Progenitor cell of endocrine pancreas (in vitro differentiated cells): ENCODE measurements at places on chromosomes 11 and 22.

DNA sequence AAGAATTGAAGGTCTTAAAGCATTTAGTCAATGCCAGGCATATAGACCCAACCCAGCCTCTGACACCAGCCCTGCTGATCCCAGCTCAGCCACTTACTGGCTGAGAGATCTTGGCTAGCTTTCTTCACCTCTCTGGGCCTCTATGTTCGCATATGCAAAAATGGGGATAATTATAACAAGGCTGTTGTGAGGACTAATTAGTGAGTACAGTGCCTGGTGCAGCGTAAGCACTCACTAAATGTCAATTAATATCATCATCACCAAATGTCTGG is 10.5 kb downstream of the CHST1 start:
- no peak for DNase-seq

GRCh38 chr22:39537975-39538374 is 5.4 kb upstream of the RPS19BP1 start:
- no peak for DNase-seq

- no peak for DNase-seq
These were observed 541.9 kb upstream of the CCDC90B start for GRCh38 chr11:83827940-83828554.

GRCh38 chr11:76607431-76607830 is 63.1 kb downstream of the LRRC32 start:
- no peak for DNase-seq

GRCh38 chr11:9203691-9204311 is 61.3 kb downstream of the DENND5A start:
- no peak for DNase-seq

GRCh38 chr22:49076300-49077035 is 751.2 kb downstream of the BRD1 start:
- no peak for DNase-seq

GRCh38 chr11:106420048-106420665 is 342.7 kb downstream of the AASDHPPT start:
- no peak for DNase-seq

DNA sequence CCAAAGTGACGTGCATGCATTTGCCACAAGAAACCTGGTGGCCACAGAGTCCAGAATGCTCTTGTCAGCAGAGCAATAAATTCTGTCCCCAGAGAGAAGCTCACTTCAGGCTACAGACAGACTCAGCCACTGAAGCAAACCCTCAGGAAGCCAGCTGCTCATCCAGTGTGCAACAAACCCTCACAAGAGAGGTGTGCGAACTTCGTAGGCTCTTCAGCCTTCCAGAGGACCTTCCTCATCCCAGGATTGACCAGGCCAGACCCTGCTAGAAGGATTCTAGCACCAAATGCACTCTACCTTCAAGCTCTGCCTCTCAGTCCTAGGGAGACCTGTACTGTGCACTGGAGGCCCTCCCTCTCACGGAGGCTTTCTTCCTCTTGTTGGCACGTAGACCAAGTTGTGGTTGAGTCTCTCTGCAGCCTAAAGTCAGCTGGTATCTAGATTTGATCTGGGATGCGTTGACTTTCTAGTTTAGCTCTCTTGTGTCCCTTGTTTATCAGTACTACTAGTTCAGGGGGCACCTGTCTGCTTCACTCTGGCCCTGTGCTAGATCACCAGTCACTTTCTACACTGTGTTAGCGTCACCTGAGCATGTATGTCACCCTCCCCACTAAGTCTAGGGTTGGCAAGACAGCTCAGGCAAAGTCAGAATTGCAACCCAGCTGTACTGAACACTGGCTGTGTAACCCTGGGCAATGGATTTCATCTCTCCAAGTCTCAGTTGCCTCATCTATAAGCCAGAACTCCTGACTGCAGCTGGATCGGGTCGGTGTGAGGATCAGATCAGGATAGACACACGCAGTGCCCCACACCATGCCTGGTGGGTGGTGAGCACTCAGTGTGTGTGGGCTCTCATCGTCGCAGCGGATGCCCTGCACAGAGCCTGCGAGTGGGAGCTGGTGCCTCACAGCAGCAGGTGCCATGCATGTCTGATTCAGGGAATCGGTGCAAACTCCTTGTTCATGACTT is 22.1 kb upstream of the TMPRSS13 start:
- DNase-seq = no peak

GRCh38 chr11:71342116-71342515 is 89.7 kb upstream of the SHANK2 start:
- no peak for DNase-seq

GRCh38 chr22:17112491-17113042 is 8.6 kb downstream of the TMEM121B start:
- DNase-seq = no peak

DNA sequence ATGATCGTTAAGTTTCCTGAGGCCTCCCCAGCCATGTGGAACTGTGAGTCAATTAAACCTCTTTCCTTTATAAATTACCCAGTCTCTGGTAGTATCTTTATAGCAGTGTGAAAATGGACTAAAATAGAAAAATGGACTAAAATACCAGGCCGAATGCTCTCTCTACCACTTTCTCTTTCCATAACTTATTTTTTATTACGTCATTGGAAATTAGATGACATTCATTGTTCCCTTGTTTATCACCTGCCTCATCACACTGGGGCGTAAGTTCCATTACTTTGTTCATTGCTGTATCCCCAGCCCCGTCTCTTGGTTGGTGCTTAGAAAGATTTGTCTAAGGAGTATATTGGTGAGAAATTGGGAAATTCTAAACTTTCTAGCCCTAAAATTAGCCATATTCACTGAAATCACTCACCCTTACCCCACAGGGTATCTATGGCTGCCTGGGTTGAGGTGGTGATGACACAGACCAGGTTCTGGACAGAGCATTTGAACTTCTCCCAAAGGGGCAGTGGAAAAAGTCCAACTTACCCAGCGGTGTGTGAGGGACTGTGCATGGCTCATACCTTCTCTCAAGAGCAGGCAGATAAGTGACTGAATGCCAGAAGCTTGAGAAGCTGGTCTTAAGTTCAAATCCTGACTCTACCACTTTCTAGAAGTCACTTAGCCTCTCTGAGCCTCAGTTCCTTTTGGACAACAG is 50.9 kb upstream of the TP53I11 start:
- no peak for DNase-seq

- DNase-seq = no peak
These were observed 16.9 kb upstream of the SPTY2D1 start for GRCh38 chr11:18650859-18651557.

DNA sequence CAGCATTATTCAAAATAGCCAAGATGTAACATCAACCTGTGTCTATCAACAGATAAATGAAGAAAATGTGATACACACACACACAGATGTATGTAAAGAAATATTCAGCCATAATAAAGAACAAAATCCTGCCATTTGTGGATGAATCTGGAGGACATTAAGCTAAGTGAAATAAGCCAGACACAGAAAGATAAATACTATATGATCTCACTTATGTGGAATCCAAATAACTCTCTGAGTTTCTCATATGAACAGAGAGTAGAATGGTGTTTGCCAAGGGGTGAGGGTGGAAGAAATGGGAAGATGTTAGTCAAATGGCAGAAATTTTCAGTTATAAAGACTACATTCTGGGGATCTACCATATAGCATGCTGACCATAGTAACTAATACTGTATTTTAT is 224.2 kb downstream of the GUCY1A2 start:
- no peak for DNase-seq

DNA sequence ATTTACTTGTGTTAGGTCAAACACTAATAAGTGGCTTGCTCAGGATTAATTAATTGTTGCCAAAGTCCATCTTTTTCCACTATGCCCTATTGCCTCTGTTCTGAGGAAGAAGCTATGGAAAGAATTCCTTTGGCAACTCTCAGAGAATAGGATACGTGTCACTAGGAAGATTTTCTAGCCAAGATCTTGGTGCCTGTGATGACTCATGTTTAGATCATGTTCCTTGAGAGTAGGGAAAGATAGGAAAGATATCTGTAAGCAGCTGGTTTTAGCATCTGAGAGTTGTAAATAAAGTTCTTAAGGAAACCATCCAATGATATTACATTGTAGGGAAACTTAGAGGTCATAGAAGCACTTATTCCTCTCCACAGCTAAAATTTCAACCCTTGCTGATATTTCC is 15.7 kb downstream of the SLN start:
- no peak for DNase-seq

DNA sequence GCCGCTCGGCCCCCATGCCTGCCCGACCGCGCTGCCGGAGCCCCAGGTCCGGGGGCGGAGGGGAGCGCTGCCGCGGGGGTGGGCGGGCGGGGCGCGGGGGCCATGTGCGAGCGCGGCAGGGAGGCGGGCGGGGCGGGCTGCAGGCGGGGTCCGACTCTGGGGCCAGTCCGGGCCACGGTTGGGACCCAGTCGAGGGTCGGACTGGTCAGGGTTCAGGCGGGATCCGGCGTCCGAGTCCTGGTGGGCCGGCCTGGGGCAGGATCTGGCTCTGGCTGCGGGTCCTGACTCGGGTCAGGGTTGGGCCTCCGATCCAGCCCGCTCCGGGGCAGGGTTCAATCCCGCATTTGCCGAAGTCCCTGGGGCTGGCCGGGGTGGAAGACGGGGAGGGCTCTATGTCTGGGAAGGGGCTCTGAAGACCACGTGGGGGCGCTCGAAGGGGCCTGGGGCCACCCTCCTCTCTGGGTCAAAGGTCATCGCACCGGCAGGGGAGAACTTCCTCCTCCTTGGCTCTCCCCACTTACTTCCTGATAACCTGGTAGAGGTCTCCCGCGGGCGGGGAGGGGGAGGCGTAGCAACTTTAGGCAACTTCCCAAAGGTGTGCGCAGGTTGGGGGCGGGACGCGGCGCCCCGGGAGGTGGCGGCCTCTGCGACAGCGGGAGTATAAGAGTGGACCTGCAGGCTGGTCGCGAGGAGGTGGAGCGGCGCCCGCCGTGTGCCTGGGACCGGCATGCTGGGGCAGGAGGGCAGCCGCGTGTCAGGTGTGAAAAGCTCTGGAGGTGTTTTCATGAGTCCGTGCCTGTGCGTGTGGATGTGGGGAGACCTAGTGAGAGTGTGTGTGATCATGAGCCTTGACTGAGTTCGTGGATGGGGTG is 603 bp downstream of the ESRRA start:
- DNase-seq = peak; percentile 75

DNA sequence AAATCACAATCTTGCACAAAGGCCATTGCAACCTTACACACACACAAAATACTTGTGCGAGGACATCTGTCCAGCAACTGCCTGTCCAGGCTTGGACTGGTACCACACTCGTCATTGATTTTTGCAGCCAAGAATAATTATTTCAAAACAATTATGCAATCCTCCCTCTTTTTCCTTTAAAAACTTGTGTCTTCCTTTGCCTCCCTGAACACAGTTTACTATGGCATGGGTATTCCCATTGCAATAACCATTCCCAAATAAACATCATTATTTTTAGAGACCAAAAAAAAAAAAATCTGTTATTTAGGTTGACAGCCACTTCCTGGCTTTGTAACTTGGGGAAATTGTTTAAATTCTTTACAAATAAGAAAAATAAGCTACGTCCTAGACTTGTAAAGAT is 54.0 kb downstream of the C11orf91 start:
- DNase-seq = no peak

DNA sequence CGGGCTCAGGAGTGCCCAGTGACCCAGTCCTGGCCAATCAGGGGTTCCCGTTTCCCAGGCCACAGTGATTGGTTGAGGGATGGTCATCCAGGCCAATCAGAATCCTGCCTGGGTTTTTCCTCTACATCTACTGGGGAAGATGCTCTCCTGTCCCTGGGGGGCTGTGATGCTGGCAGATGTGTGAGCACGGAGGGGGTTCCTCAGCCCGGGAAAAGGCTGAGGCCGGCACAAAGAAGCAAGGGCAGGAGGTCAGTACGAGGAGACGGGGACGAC is 171.2 kb downstream of the CTTN start:
- DNase-seq = no peak

DNA sequence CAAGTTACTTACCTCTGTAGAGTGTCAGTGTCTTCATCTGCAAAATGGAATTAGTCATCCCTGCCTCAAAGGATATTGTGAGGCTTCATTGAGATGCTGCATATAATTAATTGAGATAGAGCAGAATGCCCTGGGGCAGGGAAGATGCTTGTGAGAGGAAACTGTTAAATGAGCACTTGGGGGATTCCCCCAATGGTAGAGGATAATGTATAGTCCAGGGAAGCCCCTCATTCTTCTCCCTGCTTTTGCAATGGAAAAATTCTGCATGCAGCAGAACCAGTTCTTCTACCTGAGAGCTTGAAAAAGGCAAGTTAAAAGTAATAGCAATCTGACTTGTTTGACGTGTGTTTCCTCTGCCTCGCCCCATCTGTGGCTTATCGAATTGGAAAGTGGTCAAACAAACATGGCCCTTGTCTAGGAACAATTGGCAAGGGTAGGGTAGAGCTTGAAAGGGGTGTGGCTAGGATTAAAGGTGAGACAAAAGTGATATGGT is 90.9 kb downstream of the NAV2 start:
- no peak for DNase-seq

DNA sequence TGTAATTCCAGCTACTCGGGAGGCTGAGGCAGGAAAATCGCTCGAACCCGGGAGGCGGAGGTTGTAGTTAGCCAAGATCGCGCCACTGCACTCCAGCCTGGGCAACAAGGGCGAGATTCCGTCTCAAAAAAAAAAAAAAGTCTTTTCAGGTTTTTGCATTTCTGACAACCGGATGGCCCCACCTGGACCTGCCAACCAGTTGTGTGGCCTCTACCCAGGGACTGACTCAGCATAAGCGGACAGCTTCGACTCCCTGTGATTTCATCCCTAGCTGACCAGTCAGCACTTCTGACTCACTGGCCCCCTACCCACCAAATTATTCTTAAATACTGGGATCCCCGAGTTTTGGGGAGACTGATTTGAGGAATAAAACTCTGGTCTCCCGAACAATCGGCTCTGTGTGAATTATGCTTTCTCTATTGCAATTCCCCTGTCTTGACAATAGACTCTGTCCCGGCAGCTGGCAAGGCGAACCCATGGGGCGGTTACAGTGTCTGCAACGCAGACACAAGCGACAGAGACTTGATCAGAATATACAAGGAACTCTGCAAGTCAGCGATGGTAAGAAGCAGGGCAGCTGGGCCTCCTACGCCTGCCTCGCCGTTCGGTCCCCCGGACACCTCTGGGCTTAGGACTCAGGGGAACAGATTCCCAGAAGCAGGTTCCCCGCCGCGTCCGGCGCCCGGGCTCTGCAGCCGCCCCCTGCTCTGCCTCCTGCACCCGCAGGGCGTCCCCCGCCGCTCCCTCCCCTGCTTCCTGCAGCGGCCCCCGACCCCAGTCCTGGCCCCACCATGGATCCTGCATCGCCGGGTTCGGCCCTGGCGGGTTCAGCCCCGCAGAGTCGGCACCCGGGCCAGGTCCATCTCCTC is 741 bp upstream of the TALDO1 start:
- DNase-seq = no peak

DNA sequence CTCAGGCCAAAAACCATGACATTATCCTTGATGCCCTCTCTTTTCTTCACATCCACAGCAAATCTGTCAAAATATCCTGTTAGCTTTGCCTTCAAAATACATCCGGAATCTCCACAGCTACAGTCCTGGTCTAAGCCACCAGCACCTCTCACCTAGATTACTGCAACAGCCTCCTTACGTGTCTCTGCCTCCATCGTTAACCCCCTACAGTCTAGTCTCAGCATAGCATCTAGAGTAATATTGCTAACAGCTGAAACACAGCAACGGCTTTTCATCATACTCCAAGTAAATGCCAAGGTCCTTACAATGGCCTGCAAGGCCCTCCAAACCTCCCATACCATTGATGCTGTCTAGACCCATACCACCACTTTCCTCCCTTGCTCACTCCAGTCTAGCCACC is 4.4 kb downstream of the TSG101 start:
- DNase-seq = no peak

- DNase-seq = no peak
These were observed 57.5 kb downstream of the RPUSD4 start for GRCh38 chr11:126153972-126154371.
